Stimulated activated CD8-positive, alpha-beta memory T cell treated with anti-CD3 and anti-CD28 coated beads, Interleukin-15, amount 100 ng/mL, for 1 hour (primary cell): ENCODE measurements at places on chromosomes 2 and 18.

DNA sequence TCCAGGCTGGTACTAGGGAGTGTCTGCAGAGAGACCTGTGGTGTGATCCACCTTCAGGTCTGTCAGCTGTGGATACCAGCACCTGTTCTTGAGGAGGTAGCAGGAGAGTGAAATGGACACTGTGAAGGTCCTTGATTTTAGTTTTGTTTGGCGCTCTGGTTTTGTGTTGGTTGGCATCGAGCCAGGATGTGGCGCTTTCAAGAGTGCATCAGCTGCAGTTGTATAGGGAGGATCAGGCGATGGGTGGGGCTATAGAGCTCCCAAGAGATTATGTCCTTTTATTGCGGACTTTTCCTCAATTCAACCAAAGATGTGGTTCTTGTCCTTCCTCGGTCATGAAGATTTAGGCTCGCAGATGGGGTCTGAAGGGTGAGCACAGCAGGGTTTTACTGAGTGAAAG lies 37.5 kb downstream of the SLC39A10 start:
- DNase-seq = no peak

- DNase-seq = no peak
Measured at GRCh38 chr2:98948956-98949739, 13.1 kb upstream of the CRACDL start.

DNA sequence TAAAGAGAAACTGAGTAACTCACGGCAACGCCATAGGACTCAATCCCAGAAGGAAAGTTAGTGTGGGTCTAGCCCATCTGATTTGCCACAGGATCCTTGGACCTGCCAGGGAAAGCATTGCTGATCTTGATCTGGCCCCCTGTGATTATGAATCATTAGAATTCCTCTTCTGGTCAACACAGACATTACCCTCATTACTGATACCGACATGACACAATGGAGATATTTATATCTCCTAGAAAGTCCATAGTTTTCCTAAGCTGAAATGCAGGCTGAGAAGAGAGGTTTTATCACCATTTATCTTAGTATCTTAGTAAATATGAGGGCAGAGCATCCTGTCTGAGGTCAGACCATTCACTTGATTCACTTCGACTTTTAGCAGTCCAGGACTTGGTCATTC lies 75.5 kb upstream of the CCDC68 start:
- no peak for DNase-seq

DNA sequence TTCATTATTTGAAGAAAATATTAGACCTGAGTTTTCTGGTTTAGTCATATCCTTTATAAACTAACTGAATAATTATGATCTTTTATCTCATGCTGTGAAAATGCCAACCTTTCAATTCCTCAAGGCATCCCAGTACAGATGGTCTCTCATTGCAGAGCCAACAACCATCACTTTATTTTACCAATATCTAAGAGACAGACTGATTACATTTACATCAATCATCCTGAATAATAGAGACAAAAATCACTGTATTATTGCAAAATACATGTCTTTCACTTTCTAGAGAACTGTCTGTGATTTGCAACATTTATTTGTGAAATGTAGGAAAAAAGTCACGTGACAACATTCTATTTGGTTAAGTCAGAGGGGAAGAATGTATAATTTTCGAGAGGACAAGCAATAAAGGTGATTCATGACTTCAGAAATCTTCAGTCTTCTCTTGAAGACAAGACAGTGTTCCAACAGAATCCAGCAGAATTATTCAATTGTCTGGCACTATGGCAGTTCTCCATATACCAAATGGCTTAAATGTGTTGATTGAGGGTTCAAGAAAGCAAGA lies 503.6 kb upstream of the SYT4 start:
- DNase-seq = no peak

- DNase-seq = no peak
Measured at GRCh38 chr18:6644836-6645627, 84.5 kb upstream of the ARHGAP28 start.

- DNase-seq = no peak
Measured at GRCh38 chr2:224875153-224875552, 159.0 kb upstream of the CCDC195 start.

DNA sequence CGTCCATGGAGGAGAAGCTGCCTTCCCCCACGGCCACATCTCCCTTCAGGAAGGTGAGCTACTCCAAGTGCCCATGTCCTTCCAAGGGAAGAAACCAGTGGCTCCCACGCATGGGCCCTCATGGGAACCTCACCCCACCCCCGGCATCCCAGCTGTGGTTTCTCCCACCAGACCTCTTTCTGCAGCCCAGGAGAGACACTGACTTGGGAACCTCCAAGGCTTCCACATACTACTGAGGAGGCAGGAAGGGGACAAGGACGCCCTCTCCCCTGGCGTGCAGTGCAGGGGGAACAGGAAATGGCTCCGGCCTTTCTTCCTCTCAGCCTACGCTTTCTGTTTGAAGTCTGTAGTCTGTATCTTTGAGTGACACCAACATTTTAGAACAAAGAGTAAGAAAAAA lies 104.5 kb upstream of the EPC2 start:
- DNase-seq = no peak

DNA sequence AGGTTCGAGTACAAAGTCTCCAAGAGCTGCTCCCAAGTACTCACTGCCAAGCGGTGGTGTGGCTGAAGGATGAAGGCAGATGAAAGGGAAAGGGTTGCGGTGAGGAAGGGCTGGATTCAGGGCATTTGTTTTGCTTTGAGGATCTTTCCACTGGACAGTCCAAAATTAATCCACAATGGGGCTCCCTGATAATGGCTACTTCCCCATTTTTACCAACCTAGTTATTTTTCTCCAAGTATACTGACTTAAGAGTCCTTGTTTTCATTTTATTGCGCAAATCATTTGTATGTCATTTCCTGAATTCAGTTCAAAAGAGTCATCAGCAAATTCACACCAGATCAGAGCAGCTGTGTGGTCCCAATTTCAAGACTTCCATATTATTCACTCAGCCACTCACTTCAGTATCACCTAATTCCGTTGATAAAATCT lies 464 bp upstream of the SESTD1 start:
- no peak for DNase-seq

DNA sequence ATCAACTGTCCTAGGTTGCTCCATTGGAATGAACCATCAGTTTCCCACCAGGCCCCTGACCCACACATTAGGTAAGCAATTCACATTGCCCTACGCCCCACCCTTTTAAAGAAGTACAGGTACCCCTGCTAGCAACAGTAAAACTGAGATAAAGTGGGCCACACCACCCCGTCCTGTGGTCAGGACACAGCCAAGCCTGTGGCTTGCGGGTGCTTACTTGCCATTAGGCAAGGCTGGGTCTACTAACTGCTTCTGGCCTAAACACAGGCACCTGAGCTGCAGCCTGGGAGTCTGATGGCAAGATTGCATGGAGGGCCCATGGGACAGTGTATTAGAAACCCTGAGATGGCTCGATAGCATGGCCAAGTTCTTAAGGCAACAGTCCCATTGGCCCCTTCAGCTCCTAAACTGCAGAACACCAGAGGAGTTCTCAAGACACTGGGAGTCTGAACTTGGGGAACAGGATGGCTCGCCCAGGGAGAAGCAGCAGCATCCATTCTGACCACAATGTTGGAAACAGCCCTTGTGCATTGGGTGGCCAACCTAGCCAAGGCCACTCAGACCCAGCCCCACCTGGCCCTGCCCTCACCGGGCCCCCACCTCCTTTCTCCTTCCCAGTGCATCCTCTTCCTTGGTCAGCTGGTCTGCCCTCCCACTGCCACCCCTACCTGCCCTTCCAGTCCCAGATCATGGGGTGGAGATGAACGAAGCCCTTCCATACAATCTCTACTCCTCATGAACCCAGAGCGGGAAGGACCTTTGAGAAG lies 177.1 kb downstream of the TNS1 start:
- DNase-seq = no peak

- no peak for DNase-seq
Measured at GRCh38 chr18:41077076-41077475, 878.0 kb upstream of the PIK3C3 start.

- no peak for DNase-seq
Measured at GRCh38 chr2:114526841-114527240, 84.4 kb downstream of the DPP10 start.

DNA sequence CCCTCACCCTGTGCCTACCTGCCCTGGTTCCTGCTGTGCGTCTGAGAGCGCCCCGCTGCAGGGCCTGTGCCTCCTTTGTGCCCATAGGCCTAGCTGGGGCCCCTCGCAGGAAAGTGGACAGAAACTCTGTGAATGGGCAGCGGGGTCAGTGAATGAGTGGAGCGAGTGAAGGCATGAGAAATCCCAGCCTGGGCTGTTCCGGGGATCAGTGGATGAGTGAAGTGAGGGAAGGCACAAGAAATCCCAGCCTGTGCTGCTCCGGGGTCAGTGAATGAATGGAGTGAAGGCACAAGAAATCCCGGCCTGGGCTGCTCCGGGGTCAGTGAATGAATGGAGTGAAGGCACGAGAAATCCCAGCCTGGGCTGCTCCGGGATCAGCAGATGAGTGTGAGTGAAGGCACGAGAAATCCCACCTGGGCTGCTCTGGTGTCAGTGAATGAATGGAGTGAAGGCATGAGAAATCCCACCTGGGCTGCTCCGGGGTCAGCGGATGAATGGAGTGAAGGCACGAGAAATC lies 2.0 kb downstream of the COLEC11 start:
- DNase-seq = no peak

DNA sequence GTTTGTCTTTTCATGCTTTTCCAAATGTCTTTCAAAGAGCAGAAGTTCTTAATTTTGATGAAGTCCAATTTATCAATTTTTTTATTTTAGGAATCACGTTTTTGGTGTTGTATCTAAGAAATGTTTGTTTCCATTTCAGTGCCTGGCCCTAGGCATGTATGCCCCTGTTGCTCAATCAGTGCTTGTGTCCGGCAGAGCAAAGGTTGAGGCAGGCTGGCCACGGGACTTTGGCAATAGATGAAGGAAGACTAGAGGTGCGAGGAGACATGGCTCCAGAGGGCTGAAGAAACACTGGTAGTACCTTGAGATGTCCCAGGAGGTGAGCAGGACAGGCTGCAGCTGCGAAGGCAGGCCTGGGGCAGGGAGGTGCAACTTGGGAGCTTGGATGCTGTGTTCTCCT lies 10.1 kb upstream of the B3GNT7 start:
- DNase-seq = no peak

- no peak for DNase-seq
Measured at GRCh38 chr2:66532972-66533868, 98.3 kb downstream of the MEIS1 start.

DNA sequence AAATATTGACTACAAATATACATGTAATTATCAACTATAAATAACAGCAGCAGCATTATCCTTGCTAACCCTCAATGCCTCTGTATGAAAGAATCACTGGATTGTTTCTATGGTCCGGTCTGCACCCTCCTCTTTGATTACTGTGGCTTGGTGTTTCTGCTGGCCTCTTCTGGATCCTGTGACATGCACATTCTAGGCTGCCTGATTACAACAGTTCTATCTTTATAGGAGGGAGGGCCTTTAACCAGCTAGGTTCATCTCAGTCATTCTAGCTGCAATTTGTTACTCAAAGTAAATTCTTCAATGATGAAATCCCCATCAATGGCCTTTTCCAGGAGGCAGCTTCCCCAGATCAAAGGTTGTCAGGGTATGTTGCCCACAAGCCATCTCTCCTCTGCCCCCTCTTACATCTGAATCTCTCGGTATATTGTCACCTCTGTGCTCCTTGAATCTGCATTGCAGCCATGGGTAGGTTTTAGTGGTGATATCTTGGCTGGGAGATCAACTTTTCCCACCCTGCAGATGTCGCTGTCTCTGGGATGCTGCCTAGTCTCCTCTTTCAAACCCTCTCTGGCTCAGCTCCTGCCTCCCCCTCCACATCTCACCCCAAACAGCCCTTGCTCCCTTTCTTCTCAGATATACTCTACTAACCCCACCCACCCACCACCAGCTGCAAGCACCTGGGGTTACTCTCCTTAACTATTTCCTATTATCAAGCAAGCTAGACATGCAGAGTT lies 106.2 kb upstream of the BZW1 start:
- DNase-seq = no peak

DNA sequence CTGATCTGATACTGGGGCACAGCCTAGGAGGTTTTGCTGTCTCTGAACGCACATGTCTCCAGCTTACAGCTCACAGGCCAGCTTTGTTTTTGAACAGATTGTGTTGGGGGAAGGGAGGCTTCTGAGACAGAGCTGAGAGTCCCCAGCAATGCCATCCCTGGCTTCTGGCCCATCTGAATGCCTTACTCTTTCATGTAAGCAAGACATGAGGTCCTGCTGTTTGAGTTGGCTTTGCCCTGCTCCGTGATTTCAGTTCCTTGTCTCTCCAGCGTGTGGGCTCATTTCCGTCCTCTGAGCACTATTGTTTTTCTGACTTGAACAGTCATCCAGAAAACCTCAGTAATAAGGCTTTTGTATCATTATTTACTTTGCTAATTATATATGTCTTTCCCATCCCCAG lies 194.9 kb upstream of the TNP1 start:
- DNase-seq = no peak

DNA sequence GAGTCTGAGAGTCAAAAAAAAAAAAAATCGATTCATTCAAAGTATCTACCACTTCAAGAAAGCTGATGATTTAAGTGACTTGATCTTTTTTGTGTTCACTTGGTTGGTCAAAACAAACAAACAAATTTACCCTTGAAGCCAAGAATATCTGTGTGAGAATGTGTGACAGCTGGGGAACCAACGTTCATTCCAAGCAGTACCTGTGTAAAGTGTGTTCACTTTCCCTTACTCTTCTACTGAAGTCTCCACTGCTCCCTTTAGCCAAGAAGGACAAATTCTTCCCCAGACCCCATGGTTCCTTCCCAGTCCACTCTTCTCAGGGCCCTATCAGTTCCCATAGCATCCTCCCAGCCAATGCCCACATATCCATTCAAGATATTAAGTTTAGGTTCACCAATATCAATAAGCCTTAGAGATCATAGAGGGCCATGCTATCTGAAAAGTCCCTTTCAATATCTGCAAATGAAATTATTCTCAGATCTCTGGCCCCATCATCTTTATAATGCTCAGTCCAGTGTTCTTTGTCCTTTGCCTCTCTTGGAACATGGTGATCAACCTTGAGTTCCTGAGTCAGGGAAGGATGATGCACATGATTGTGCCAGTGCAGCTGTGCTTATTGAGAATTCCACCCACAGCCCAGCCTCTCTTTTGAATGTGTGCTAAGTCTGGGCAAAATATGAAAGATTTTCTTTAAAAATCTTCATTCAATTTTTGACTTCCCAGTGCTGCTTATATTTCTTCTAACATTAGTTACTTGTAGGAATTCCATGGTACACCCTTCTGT lies 82.8 kb upstream of the DTNA start:
- no peak for DNase-seq
